ENCODE measurements at places on chromosomes 7 and 10.

- no peak for DNase-seq
Observed at GRCh38 chr7:12619461-12620069, 49.0 kb downstream of the SCIN start.

DNA sequence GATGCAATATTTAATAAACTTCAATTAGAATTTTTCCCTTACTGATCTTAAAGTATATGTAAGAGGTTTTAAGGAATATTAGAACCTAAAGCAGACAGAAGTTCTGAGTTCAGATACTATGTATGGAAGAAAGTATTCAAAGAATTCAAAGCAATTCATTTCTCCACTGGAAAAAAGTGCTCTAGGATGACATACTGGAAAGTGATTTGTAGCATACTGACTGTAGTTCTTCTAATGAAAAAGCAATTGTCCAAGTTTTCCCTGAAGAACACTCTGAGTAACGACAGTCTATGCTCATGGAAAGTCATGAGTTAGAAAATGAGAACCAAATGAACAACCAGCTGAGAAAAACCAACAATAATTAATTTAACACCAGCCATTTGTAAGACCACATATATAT lies 180.8 kb upstream of the SLC26A5 start:
- no peak for DNase-seq

DNA sequence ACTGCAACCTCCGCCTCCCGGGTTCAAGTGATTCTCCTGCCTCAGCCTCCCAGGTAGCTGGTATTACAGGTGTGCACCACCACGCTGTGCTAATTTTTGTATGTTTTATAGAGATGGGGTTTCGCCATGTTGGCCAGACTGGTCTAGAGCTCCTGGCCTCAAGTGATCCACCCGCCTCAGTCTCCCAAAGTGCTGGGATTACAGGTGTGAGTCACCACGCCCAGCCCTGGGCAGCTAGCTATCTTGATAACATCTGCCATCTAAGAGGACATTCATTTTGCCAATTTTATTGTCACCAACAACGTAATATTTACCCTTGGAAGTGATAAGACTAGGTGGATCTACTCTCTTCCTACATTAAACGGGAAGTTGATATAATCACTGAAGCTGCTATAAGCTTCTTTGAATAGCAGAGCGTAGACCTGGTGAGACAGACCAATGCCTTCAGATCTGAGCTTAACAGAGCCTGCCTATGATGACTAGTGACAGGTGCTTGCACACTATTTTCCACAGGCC lies 39.7 kb upstream of the SLC35B4 start:
- DNase-seq = no peak

GRCh38 chr7:158576050-158576762 lies 11.4 kb downstream of the PTPRN2 start:
- no peak for DNase-seq

DNA sequence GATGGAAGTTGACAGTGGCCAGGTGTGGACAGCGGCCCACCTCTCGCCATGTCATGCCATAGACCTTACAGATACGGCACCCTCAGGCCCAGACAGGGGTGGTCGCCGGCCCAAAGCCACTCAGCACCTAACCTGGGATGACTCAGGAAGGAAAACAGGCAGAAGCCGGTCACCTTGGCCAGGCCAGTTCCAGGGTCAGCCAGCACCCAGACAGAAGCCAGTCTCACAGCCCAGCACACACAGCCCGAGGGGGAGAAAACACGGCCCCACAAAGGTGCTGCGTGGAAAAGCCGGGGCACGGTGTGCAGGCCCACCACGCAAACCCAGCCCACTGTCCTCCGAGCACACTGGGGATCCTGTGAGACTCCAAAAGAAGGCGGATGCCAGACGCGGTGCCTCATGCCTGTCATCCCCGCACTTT lies 95.2 kb upstream of the DNAAF5 start:
- no peak for DNase-seq

DNA sequence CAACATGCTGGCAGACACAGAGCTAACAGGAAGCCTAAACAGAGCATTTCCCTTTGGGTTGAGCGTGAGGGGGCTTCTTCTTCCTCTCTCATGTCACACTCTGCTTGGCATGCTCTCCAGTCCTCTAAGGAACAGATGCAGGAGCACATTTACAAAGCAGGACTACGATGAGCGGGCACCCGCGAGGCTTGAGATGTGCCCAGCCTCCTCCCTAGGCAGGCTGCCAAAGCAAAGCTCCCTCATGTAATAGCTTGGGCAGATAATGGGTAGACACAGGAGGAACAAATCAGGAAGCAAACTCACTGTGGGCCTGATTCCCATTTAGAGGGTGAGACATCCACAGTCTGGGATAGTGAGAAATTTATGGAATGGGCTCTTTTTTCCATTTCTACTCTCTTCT lies 519.1 kb downstream of the NRG3 start:
- no peak for DNase-seq

- DNase-seq = no peak
Observed at GRCh38 chr7:716222-716621, 10.3 kb upstream of the DNAAF5 start.

DNA sequence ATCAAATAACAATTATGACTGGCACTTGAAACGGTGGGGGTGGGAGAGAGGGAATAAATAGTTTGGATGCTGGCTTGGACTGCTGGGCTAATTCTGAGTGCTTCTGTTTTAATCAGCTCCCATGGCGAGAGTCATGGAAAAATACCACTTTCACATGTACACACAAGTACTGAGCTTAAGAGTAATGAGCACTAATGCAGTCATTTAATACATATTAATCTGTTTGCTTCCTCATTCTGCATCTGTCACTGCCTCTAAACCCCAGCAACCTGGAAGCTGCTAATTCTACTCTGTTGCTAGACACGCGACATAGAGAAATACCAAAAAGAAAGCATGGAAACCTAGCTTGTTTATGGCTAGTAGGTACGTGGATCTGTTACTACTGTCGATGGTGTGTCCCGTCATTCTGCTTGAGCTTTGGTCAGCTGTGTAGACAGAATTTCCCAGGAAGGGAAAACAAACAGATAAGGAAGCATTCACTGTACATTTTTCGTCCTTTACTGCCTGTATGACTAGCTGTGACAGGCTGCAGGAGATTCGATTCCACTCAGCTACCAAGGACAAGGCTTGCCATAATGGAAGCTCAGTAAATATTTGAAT lies 238.8 kb downstream of the BAMBI start:
- no peak for DNase-seq

DNA sequence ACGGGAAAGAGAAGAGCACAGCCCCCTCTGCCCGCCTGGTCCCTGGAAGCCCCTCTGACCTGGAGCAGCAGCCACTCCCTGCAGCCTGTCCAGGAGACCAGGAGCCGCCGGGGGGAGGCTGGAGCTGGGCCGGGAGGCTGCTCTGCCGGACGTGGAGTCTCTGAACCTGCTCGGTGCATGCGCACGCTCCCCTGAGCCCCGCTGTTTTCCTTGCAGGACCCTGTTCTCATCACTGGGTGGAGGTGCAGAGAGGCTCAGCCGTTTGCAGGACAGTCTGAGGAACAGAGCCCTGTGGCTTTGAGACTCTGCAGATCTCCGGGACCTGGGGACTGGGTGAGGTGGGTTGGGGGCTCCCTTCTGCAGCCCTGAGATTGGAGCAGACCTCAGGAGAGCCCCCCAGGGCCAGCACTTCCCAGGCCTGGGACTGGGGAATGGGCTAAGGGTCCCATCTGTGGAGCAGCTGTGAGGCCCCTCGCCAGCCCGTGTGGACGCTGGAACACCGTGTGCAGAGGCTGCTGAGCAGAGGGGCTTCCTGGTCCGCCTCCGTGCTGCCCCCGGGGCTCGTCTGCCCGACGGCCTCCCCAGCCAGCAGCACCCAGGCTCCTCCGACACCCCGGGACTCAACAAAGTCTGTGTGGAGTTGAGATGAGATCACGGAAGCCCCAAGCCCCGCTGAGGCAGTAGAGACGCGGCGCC lies 48.5 kb upstream of the ADGRA1 start:
- DNase-seq = no peak

All from LHCN-M2 (cell line).